ENCODE measurements at places on chromosomes 1 and 21.

DNA sequence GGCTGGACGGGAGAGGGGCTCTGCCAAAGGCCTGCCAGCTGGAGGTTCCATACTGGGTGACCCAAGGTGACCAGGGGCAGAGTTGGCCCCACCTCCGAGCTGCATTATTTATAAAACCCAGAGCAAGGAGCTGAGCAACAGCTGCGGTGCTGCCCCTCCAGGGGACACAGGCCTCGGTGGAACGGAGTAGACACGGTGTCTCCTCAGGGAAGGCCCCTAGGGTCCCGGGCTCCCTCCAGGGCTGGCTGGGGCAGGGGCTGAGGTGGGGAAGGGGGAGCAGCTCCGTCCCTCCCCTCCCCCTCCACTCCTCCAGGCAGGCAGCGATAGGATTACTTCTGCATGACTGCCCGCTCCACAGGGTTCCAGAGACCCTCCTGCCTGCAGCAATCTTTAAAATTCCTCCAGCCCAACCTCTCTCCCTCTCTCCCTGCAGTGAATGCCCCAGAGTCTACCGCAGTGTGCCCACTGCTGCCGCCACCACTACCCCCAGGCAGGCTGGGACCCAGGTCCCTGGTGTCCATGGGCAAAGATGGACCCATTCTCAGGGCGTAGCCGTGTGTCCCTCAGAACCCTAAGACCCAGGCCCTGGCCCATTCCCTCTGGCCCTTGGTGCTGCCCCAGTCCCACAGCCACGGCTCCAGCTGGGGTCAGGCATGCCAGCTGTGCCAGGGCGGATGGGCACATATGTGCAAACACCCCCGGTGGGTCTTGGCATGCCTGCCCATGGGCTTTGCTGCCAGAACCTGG is 10.8 kb downstream of the AHDC1 start:
- DNase-seq, result no peak

DNA sequence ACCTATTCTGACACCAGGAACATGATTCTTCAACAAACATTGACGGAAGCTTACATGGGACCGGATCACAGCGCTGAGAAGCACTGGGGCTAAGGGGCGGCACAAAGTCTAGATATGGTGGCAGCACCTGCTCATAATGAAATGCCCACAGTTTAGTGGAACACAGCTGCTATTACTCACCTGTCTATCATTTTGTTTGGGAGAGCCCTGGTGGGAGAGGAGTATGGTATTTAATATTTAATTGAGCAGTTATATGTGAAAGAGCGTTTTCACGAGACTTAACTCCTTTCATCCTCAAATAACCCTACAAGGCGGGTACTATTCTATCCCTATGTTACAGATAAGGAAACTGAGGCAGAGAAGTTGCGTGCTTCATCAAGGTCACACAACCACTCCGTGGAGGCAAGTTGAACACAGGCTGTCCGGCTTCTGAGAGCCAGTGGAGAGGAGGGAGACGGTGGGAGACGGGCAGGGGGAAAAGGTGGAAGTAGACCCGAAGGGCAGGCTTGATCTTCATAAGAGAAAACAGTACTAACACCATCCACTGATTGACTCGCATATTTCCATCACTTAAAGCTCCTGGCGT is 790 bp upstream of the TSNAX start:
- DNase-seq, result no peak

DNA sequence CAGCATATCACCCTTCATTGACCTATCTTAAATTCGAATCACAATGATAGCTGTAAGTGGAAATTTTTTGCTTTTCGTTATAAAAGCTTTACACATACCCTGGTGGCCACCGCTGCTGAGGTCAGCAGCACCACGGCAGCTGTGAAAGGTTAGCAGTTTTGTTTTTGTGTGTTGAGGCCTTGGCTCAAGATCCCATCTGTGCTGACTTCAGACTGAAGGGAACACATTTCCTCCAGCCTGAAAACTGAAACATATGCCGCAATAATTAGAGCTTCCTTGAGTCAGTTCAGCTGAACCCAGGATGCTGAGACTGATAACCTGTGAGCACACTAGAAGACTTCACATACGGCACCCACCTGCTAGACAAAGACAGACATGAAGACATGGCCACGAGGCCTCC is 103.0 kb downstream of the SMYD3 start:
- no peak for DNase-seq

DNA sequence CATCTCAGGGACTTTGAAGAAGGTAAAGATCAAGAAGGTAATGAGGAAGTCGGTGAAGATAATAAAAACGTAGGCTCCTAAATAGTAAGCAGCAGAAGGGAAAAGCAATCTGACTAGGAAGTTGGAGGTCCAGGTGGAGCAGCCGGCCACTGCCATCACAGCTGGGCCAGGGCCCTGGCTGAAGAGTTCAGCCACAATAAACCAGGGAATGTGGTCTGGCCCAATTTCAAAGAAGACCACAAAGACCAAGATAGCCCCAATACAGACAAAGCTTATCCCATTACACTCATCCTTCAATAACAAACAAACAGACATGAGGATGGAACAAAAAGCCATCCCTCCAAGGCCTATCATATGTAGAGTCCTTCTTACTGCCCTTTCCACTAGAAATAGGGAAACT is 18.4 kb upstream of the JAK1 start:
- DNase-seq, result no peak

DNA sequence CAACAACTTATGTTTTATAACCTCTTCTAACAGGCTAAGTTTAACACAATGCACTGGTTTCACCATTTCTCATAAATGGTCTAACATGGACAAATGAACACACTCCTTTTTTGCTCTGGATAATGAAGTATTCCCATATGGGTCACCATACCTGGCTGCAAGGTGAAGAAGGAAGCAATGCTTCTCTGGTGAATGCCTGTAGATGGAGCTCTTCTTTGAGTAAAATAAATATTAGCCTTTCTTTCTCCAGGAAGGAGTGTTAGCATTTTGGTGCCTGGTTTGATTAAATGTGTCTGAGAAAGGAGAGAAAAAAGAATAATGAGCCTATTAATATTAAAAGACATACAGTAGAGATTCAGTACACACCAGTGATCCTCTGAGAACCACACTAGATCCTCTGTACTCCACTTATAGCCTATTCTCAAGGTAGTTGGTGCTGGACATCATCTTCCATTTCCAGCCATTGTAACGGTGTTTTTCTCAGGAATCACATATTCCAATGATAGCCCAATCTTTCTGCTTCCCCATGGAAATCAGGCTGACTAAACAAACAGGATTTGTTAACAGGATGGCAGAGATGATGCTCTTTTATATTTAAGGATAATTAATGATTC is 17.6 kb downstream of the MTFR1L start:
- no peak for DNase-seq

GRCh38 chr1:27862671-27863537 is 9.4 kb upstream of the THEMIS2 start:
- DNase-seq, result no peak

All from immature natural killer cell (primary cell).